ENCODE measurements at places on chromosomes 2 and 18.

DNA sequence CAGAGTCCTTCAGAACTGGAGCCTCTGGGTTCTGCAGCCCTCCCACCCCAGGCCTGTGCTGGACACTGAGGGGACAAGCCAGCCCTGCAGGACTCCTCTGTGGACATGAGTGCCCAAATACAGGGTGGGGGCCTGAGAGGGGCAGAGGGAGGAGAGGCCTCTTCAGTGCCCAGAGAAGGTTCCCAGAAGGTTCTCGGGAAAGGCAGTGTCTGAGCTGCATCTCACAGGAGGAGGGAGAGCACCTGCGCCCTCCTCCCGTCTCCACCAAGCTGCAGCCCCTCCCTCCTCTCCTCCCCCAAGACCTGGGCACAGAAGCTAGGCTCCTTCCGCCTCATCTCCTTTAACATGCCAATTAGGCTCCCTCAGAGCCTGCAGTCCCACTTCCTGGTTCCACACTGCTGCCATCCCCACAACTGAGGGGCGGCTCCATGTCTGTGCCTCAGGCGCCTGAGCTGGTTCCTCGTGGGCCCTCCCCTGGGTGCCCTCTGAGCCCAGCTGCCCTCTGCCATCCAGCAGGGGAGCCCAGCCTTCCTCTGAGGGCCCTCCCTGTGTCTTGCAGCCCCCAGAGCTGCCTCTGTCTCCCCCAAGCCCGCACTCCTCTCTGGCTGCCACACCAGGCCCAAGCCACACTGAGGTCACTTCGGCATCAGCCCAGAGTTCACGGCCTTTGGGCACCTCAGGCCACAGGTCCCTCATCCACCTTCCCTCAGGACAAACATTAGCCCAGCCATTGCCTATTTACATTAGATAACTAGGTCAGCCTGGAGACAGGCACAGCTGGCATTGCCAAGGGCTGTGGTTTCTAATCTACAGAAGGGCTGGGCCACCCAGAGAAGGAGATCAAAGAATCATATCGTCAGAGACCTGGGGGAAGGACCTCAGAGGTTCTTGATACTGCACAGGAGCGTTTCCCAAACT, 28.9 kb downstream of the KCNK3 start:
- no peak for DNase-seq

DNA sequence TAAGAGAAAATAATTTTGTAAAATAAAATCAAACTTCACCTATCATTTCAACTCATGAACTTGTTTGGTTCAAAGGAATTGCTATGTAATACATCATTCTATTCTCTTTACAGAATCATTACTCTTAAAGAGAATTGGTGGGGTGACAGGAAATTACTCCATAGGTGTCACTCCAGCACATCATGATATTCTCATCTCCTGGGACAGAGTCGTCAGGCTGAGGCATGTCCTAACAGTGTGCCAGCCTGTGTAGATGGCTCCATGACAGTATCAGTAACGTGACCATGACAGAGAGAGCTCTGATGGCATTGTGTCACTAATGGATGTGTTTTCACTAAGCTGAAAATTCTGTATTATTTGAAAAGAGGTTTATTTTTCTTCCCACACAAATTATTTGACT, 13.9 kb downstream of the SPATS2L start:
- no peak for DNase-seq

DNA sequence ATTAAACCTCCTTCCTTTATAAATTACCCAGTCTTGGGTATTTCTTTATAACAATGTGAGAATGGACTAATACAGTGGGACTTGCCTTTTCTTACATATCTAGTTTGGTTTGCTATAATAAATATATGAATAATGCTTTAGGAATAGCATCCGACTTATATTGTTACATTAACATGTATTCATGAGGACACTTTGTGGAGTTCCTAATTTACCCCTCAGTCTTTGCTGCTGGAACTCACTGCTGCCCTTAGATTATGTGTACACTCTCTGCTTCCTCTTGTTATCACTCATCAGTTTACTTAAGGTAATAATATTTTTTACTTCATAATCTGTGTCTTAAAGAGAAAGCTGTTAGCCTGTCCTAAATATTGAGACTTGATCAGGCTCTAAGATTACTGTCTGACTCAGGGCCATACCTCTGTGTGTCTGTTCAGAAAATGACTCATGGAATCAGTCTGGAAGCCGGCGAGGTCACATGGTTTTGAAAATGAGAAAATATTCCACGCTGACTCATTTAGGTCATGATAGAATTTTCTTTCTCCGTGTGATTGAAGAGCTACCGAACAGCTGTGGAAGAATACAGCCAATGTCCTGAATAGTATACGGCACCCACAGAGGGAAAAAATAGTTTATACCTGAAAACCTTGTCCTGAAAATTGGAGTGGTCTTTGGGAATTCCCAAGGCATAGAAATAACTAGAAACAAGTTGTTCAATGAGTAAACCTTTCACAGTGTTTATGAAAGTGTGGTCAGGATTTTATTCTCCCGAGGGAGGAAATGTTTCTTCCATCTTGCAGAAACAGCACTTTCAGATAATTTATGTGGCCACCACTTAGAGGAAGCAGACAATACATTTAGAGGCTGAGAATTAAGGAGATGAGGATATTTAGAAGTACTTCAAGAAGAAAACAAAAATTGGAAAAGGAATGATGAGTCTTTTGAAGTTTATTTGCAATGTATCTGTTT, 156.4 kb downstream of the DSEL start:
- no peak for DNase-seq

GRCh38 chr2:197452754-197453122, 614 bp upstream of the COQ10B start:
- no peak for DNase-seq
